ENCODE measurements at places on chromosomes 16 and 17. TPM values are rescaled to one million over a fixed set of nuclear protein-coding genes. Genes with fewer than 3 reads are reported as not detected.

DNA sequence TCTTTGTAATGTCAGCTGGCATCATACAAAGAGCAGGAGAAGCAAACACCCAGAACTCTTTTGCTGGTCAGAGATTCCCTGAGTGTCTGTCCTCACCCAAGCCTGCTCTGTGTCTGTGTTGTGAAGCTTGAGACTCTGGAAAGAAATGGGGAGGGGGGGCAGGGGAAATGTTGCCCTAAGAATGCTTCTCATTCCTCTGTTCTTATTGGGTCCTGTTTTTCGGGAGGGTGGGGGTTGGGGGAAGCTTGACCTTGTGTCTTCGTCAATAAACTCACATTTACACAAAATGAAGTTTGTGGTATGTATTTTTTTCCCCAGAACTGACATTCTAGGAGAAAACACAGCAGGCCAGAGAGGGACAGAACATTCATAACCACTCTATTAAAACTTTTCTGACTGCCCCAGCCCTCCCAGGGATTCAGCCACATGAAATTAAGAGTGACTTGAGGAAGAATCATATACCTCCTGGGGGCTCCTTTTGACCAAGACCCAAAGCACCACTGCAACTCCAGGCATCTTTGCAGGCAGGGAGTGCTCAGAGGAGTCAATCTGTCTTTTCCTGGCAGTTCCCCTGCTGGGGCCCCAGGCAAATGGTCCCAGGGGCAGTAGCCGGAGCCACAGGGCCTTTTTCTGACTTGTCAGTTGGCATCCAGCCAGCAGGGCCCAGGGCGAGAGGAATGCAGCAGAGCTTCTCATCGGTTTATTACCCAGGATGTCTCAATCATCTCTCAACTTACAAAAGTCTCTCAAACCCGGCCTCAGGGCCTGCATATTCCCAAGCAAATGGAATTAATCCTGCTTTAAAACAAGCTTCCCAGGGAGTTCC lies 5.1 kb upstream of the RASL10B start:
- DNase-seq: no peak

AKAP10 gene
- total RNA-seq: 14.4 TPM

DNA sequence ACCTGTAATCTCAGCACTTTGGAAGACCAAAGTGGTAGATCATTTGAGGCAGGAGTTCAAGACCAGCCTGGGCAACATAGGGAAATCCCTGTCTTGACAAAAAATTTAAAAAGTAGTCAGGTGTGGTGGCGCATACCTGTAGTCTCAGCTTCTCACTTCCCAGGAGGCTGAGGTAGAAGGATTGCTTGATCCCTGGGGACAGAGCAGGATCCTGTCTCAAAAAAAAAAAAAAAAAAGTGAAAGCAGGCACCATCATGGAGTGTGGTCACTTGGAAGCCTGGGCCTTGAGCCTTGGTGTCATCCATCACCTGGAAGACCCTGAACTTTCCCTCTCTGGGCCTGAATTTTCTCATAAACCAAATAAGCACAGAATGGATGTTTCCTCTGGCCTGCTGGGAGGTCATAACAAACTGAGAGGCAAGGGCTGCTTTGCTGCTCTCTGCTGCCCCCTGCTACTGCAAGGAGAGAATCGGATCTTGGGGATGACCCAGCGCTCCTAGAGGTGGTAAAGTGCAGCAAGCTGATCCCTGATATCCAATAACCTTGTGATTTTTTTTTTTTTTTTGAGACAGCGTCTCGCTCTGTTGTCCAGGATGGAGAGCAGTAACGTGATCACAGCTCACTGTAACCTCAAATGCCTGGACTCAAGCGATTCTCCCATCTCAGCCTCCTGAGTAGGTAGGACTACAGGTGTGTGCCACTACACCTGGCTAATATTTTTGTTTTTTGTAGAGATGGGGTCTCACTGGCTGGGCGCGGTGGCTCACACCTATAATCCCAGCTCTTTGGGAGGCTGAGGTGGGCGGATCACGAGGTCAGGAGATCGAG lies 75.9 kb upstream of the RNU2-1 start:
- no peak for DNase-seq

- DNase-seq: no peak
These were observed 134.6 kb downstream of the CYB561 start for GRCh38 chr17:63311416-63311937.

ABCA3 gene
- total RNA-seq: 22.3 TPM

DNA sequence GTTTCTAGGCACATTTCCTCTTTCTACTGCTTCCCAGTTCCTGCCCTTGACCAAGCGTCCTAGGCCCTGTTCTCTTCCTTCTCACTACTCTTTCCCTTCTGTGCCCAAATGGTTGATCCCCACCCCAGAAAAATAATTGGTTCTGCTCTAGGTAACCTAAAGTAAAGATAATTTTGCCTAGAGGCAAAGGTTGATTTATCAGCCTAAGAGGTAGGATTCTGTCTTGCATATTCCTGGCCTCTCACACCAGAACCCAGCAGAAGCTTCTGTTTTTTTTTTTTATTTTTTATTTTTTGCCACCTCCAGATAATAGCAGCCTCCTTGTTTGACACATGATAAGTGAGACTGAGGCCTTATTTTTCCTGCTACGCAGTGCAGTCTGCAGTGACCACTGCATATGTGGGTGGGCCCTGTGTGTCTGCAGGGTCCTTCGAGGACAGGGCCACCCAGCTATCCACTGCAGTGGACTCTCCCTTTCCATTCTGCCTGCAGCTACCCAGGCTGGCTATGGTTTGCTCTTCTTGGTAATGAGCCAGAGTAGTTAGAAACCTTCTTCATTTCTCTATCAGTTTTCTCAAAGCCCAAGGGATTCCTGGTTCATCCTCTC lies 701 bp downstream of the PIPOX start:
- DNase-seq: no peak

- no peak for DNase-seq
These were observed 5.7 kb upstream of the NR1D1 start for GRCh38 chr17:40105861-40106759.

DNA sequence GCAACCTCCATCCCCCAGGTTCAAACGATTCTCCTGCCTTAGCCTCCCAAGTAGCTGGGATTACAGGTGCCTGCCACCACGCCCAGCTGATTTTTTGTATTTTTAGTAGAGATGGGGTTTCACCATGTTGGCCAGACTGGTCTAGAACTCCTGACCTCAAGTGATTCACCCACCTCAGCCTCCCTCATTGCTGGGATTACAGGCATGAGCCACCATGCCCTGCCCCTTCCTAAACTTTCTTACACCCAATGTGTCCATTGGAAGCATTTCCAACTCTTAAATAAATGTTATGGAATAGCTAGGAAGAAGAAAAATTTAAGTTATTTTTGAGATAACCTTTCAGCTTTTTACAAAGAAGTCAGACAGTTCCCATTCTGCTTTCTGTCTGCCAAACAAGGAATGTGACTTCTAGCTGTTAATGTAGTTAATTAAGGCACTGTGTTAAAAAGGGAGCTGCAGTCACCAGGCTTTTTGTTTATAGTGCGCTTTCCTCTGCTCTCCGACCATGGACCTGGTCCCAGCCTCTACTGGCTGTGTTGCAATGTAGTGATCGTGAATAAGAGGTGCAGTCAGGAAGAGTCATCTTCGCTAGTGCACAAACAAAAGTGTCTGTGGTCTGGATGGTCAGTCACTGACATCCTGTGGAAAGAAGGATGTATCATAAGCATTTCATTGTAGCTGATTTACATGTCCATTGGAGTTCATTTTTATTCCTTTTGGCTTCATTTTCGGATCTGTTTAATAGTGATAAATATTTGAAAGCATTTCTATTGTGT lies 39.7 kb downstream of the USP10 start:
- no peak for DNase-seq

NATD1 gene
- 5.4 TPM for total RNA-seq

HOXB1 gene
- total RNA-seq: not detected

DNA sequence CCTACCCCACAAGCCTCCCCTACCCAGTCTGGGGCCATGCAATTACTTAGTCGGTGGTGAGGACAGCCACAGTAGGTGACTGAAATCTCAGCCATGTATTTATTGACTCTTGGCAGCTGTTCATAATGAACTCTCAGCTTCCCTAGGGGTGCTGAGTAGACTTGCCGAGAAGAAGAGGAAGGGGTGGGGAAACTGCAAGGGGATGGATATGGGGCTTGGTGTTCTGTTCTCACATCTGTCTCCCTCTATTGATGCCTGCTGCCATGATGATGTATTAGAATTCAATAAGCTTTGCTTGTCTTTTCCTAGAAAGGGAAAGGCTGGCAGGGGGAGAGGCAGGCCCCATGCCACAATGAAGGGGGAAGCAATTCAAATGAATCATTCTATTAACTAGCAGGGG lies 112.9 kb downstream of the GP2 start:
- no peak for DNase-seq

UTS2R gene
- total RNA-seq: 0.22 TPM

DNA sequence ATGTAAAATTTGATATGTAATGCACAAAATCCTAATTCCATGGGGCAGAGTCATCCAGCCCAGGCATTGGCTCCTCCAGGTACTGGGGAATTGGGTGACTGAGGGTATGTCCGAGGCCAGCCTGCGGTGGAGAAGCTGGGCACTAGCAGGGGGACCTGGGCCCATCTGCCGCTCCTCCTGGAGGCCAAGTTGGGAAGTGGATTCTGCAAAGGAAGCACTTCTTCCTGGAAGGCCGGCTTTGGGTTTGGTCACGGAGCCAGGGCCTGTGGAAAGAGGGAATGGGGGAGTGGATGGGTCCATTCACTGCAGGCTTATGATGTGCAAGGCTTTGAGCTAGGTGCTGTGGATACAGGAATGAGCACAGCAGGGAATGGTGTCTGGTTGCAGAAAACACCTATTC lies 85.8 kb downstream of the GNAO1 start:
- no peak for DNase-seq
